Activated CD4-positive, alpha-beta T cell treated with anti-CD3 and anti-CD28 coated beads, Interleukin-2, amount 10 ng/mL, durations not matched to agents 24 days and 14 days (primary cell): ENCODE measurements at places on chromosomes 3 and 15. TPM values are rescaled to one million over a fixed set of nuclear protein-coding genes. Genes with fewer than 3 reads are reported as not detected.

DNA sequence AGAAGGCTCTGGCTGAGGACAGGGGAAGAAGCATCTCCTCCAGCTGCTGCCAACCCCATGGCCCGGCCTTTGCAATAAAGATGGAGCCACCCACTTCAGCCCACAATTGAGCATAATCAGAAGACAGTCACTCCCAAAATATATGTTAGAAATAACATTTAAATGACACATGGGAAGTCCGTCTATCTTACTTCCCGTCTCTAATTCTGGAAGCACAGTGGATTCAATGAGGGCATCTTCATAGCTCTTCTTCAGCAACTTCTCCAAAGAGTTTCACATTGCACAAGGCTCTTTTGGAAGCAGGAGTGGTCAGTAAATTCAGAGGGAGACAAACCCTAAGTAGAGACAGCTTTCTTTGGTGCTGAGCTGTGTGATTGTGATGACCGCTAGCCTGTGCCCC is 67.0 kb upstream of the SEC61A1 start:
- H3K27ac ChIP-seq: no peak overlapping the region
- H3K27me3 ChIP-seq: peaks cover 4% of the 10 kb centered on the region
- H3K36me3 ChIP-seq: no peaks in the 10 kb centered on the region

GRCh38 chr15:69664572-69665571 is 212.3 kb downstream of the RPLP1 start:
- H3K27ac ChIP-seq: no peak overlapping the region
- no peak overlapping the region for H3K4me3 ChIP-seq
- H3K4me1 ChIP-seq: peaks cover 25% of the 10 kb centered on the region
- no peak for DNase-seq
- no peaks in the 10 kb centered on the region for H3K36me3 ChIP-seq

DNA sequence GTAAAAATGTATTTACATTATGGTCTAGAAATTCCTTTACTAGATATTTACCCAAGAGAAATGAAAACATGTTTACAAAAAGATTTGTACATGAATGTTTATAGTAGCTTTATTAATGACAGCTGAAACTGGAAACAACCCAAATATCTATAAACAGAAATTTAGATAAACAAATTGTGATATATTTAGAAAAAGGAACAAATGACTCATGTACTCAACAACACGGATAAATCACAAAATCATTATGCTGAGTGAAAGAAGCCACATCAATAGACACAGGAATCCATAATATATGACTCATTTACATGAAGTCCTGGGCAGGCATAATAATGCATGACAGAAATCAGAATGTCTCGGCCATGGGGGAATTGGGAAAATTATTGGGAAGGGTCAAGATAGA is 1020.2 kb downstream of the SQOR start:
- no peaks in the 10 kb centered on the region for H3K27me3 ChIP-seq
- no peaks in the 10 kb centered on the region for H3K36me3 ChIP-seq
- H3K27ac ChIP-seq: no peak overlapping the region
- no peaks in the 10 kb centered on the region for H3K4me1 ChIP-seq
- DNase-seq: no peak

Gene LSM3
- total RNA-seq: 17.4 and 18.0 TPM in 2 replicates

Gene GREM1
- total RNA-seq: not detected in 2 replicates
